ENCODE measurements at places on chromosomes 16 and 17.

DNA sequence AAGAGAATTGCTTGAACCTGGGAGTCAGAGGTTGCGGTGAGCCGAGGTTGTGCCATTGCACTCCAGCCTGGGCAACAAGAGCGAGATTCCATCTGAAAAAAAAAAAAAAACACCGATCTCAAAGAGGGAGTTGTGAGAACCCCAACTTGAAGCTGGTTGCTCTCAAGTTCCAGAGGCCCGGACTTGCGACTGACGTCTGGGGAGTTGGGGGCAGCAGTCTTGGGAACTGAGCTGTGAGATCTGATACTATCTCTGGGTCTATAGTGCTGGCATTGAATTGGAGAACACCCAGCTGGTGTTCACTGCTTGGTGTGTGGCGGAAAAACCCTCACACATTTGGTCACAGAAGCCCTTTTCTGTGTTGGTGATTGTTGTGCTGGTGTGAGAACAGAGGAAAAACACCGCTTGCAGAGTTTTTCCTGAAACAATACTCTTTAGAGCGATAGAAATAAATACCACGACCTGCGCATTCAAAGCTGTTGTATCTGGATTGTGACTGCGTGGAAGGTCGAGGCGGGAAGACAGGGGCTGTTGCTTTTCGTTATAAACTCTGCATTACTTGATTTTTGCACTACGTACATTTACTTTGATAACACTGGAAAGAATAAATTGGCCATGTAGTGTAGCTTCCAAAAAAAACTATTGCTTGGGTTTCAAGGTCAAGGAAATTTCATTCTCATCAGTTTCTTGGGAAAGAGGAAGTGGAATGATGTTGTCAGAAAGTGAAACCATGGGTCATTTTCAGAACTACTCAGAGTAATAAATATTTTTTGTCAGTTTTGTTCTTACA, 8.8 kb downstream of the SCIMP start:
- no peak for DNase-seq

DNA sequence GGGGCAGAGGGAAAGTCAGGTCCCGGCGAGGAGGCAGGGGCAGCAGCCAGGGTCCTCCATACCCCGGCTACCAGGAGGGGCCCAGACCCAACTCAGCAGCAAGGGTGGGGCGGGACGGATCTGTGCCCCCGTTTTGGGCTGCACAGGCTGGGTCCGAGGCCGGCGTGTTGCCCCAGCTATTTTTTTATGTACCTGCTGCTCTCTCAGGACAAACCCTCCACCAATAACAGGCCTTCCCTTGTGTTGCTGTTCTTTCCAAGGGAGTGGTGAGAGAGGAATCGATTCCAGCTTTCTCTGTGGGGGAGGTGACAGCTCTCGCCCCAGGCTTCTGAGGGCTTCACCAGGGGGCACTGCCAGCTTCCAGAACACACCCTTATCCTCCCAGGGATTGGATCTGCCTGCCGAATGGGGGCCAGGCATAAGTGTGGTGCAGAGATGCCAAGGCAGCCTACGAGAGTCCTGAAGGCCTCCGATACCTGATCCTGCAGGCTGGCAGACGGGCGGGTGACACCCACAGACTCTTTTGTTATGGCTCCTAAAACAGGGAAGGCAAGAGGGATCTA, 22.3 kb downstream of the RTN4RL1 start:
- DNase-seq: no peak

DNA sequence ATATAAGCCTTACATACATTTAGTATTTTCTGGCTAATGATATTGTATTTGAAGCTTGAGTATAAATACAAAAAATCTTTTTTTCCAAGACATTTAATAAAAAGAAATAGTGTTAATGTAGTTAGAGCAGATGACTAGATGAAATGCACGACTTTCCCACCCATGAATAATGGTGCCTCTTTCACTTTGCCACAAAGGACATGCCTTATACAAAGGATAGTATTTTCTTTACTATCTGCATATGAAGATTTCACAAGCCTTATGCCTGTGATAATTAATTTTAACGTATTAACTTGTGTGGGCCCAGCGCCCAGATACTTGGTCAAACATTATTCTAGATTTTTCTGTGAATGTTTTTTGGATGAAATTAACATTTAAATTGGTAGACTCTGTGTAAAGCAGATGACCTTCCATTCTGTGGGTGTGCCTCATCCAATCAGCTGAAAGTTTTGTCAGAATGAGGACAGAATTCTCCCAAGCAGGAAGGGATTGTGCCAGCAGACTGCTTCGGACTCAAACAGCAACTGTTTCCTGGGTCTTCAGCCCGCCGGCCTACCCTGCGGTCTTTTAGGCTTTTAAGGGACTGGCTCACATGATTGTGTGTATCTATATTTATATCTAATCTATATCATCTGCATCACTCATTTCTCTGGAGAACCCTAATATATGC, 115.4 kb downstream of the USP22 start:
- DNase-seq: no peak

DNA sequence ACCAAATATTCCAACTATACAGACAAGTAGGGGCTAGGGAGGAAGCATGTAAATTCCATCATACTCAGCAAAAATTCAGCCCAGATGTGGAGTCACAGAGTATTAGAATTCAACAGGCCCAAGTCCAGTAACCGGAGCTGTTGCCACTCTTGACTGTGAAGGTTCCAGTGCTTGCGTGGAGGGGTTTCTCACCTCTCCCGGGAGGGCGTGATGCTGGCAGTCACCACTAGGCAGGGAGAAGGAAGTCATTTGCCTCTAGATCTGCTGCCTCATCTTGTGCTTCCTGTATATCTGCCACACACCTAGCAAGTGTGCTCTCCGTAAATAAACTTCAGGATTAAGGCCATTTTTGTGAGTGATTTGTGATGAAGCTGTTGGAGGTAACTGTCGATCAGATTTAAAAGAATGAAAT, 1.0 kb upstream of the CKLF start:
- DNase-seq: no peak

GRCh38 chr16:69482410-69482991, 58.1 kb downstream of the CYB5B start:
- DNase-seq: no peak

GRCh38 chr16:74201576-74201975, 95.0 kb upstream of the PSMD7 start:
- DNase-seq: no peak

DNA sequence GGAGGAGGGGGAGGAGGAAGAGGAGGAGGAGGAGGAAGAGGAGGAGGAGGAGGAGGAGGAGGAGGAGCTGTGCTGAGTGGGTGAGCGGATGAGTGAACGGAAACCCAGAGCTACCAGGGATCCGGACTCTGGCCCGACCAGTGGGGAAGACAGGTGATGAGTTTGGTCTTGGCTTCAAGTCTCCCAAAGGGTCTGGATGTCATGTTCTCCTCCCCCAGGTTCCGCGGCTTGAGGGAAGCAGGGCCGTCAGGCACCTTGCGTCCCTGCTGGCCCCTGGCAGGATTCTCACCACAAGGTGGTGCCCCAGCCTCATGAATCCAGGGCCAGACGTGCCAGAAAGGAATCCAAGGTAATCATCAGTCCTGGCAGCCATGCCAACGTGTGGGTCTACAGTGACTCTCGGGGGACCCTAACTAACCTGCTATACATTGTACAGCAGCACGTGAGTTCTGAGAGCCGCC, 13.5 kb upstream of the ABAT start:
- DNase-seq: peak; percentile 64

- peak; percentile 42 for DNase-seq
These were observed 73.3 kb upstream of the MTMR4 start for GRCh38 chr17:58587713-58588117.

DNA sequence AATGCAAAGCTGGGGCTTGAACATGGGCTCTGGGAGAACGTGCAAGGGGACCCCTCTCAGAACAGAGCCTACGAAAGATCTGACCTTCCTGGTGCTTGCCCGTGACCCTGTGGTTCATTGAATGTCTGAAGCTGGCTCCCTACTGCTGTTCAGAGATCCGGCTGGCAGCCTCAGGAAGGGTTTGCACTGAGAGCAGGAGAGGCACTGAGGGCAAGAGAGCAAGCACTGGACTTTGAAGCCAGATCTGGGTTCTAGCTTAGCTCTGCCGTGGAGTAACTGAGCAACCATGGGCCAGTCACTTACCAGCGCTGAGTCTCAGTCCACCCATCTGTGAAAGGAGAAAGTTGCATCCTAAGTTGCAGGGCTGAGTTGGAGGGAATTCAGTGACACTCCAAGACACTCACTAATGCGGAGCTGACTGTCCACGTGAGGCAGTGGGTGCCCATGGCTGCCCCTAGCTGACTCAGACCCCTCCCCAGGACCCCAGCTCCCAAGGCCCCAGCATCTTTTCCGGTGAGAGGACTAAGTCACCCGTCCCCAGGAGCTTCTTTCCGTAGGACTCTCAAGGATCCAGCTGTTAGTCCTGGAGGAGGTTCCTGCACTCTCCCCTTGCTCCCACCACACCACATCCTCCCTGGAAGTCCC, 41.3 kb downstream of the BEAN1 start:
- DNase-seq: no peak

GRCh38 chr17:48558057-48558830, 13.3 kb upstream of the HOXB2 start:
- no peak for DNase-seq

DNA sequence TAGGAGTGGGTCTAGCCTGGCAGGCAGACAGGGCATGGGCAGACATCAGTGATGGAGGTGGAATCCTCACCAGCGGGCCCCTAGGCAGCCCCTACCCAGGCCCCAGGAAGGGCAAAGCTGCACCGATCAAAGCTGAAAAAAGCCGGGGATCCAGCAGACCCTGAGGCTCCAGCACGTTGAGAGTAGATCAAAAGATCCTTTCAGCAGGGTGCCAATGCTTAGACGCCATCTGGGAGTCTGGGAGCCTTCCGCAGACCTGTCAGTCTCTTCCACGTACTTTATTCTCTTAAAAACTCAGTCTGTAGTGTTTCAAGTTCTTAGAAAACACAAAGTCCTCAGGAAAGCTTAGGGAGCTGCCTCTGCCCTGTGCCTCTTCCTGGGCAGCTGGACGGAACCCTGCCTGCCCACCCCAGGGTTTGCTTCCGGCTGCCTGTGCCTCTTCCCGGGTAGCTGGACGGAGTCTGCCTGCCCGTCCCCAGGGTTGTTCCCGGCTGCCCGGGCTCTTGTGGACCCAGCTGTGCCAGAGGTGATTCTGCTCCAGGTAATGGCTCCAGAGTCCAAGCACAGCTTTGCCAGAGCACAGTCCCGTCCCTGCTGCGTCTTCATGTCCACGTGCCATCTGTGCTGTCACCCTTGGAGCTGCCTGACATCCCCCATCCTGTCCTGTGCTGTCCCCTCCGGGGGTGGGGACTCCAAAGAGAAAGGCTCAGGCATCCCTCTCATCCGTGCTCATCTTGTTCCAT, 50.8 kb upstream of the PVALEF start:
- no peak for DNase-seq
